NCI-H1436 (cell line): ENCODE measurements at places on chromosomes 3 and 15.

GRCh38 chr3:187112934-187113793, 26.1 kb downstream of the RPL39L start:
- DNase-seq: no peak

DNA sequence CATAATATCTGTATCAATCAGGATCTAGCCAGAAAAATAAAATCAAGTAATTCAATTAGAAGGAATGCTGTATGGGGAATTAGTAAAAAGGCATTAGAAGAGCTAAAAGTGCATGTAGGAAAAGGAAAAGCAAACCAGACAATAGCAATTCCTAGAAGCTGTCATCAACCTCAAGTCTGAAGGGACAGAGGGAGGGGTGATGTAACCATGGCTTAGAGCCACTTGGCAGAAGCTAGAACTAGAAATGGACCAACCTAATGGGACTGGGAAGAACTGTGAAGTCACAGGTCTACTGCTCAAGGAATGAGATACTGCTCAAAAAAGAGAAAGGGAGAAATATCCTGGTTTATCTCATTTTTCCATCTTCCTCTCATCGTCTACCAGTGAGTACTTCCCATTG, 590.7 kb upstream of the SGO1 start:
- no peak for DNase-seq

GRCh38 chr3:55702822-55703221, 215.7 kb upstream of the WNT5A start:
- DNase-seq: no peak

- DNase-seq: no peak
Measured at GRCh38 chr3:16496408-16497222, 16.9 kb downstream of the RFTN1 start.

DNA sequence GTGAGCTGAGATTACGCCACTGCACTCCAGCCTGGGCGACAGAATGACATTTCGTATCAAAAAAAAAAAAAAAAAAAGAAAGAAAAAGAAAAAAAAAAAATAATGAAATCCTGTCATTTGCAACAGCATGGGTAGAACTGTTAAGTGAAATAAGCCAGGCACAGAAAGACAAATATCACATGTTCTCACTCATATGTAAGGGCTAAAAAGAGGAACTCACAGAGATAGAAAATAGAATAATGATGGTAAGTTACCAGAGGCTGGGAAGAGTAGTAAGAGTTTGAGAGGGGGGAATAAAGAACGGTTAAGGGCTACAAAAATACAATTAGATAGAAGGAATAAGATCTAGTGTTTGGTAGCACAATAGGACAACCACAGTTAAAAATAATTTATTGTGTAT, 19.7 kb downstream of the DENND6A start:
- no peak for DNase-seq

- DNase-seq: no peak
Measured at GRCh38 chr15:38883987-38884386, 319.4 kb upstream of the RASGRP1 start.

DNA sequence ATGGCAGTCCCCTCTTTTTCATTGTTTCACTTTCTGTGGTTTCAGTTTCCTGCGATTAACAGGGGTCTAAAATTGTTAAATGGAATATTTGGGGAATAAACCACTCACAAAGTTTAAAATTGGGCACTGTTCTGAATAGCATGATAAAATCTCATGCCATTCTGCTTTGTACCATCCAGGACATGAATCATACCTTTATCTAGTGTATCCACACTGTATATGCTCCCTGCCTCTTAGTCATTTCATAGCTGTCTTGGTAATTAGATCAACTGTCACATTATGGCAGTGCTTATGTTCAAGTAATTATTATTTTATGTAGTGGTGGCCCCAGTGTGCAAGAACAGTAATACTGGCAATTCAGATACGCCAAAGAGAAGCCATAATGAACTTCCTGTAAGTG, 734.5 kb downstream of the ZPLD1 start:
- DNase-seq: no peak

DNA sequence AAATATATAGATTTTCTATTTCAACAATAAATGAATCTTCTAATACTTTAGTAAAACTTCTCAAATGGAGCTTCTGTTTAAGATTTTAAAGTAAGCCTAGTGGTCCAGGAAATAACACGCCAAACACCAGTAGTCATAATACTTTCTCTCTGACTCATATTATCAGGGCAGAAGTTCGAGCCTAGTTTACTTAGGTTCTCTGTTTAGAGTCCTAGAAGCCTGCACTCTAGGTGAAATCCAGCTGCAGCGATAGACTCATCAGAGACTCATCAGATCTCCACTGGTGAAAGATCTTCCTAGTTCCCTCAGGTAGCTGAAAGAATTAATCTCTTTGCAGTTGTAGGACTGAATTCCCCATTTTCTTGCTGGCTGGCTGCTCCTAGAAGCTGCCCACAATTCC, 552.5 kb upstream of the ROBO2 start:
- no peak for DNase-seq

DNA sequence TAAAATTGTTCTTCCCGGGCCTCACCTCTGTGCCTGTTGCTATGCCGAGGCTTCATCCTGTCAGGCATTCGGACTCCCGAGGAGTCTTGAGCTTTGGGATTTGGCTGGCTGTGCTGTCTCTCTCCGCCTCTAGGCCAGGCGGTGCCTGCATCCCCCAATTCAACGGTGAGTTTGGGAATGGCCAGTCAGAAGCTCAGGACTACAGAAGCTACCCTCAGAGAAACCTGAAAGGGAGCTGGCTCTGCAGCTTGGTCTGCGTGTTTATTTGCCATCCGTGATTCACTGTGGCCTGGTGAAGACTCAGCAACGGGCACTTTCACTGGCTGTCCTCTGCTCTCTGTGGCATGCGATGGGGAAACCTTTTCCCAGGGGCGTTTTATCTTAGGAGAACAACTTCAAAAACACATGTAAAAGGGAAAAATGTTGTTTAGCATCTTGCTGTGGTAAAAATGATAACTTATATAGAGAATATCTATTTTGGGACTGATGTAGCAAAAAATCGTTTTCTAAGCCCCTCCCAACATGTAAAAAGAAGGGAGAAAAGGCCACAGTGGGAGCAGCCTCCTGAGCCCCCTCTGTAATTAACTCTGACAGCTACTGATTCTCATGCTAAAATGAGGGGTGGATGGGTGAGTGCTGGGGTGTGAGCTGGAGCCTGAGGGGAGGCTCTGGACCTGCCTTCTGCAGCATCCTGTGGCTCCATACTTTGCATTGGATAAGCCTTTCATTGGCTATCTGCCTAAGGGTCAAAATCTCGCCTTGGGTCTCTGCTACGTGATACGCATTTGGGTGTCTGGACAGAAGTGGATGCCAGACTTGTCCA, 103.4 kb upstream of the KLHL25 start:
- DNase-seq: no peak

GRCh38 chr3:160684368-160684740, 7.4 kb downstream of the ARL14 start:
- no peak for DNase-seq

GRCh38 chr3:194939532-194939909, 253.8 kb downstream of the FAM43A start:
- DNase-seq: no peak

- DNase-seq: no peak
Measured at GRCh38 chr3:13054341-13055285, 18.6 kb downstream of the IQSEC1 start.

- no peak for DNase-seq
Measured at GRCh38 chr15:66658044-66658443, 44.0 kb upstream of the SMAD6 start.
